ENCODE measurements at places on chromosomes 5 and 9.

GRCh38 chr5:57499262-57500050 is 16.8 kb upstream of the ACTBL2 start:
- peak; percentile 0 for DNase-seq

- no peak for DNase-seq
These were observed 2.9 kb upstream of the TLX3 start for GRCh38 chr5:171306166-171306565.

DNA sequence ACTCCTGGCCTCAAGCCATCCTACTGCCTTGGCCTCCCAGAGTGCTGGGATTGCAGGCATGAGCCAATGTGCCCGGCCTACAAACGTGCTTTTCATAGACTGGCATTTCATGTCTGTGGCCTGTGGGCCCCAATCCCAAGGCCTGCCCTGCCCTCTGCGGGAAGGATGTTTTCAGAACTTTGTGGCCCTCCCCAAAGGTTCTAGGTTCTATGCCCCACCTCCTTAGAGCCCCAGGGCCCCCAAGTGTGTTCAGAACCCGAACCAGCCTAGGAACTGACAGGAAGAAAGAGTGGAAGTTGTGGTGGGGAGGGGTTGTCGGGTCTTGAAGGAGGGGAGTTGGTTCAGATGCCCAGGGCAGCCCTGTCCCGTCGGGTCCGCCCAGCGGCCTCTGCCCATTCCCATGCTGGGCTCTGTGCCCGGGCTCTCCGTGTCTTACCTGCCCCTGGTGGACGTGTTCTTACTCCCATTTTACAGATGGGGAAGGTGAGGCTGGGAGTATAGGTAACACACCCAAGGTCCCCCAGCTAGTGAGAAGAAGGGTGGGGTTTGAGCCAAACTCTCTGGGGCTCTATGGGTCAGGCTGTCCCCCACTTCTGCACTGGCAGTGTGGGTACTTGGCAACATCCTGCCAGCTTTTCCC is 175.8 kb upstream of the IER5L start:
- no peak for DNase-seq

GRCh38 chr9:89603767-89604665 is 796 bp upstream of the GADD45G start:
- DNase-seq = peak; percentile 92

GRCh38 chr5:31887556-31887955 is 248.6 kb downstream of the PDZD2 start:
- DNase-seq = no peak

DNA sequence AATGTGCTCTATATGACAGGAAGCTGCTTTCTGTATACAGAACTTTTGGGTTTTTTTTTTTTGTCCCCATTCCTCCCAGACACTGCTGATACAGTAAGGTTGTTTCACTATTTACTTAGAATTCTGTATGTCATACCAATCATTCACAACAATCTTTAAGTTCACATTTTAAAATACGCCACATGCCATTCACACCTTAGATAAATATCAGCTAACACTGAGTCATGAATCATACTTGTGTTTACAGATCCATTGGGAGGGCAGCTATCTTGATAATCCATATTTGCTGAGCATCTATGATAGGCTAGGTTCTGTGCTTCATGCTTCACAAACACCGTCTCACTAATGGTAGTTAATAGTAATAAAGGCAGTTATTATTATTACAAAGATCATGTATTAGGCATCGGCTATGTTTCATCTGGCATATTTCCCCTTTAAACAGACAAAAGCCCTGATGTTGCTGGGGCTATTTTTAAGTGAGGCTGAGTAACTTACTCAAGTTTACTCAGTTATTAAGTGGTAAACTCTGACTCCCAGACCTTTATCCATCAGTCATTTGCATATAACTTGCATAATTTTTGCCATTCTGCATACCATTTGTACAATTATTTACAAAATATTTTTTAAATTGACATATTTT is 152.2 kb upstream of the HMHB1 start:
- DNase-seq = no peak

DNA sequence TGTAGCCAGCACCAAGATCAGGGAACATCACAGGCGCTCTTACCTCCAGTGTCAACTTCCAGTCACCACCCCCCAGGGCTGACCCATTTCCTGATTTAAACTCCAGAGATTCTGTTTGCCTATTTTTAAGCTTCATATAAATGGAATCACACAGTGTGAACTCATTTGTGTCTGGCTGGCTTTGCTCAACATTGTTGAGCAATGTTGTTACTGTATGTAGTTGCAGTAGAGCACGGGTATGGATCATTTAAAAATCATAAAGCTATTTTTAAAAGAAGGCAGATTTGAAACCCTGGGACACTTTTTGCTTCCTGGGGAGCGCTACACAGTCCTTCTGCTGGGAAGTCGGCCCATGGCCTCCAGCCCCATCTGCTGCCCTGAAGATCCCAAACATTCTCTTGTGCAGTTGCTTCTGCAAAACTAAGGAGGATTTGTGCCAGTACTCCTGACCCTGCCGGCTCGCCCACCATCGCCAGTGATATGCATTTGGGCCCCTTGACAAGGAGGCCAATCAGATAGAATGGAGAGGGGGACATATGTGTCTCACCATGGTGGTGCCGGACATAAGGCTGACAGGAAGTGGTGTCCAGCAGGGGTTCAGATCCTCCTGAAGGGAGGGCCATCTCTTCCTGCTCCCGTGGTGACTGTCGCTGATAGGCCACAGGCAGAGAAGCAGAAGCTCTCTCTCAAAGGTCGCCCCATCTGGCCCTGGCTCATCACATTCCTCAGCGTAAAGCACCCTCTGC is 13.3 kb downstream of the DCANP1 start:
- no peak for DNase-seq

DNA sequence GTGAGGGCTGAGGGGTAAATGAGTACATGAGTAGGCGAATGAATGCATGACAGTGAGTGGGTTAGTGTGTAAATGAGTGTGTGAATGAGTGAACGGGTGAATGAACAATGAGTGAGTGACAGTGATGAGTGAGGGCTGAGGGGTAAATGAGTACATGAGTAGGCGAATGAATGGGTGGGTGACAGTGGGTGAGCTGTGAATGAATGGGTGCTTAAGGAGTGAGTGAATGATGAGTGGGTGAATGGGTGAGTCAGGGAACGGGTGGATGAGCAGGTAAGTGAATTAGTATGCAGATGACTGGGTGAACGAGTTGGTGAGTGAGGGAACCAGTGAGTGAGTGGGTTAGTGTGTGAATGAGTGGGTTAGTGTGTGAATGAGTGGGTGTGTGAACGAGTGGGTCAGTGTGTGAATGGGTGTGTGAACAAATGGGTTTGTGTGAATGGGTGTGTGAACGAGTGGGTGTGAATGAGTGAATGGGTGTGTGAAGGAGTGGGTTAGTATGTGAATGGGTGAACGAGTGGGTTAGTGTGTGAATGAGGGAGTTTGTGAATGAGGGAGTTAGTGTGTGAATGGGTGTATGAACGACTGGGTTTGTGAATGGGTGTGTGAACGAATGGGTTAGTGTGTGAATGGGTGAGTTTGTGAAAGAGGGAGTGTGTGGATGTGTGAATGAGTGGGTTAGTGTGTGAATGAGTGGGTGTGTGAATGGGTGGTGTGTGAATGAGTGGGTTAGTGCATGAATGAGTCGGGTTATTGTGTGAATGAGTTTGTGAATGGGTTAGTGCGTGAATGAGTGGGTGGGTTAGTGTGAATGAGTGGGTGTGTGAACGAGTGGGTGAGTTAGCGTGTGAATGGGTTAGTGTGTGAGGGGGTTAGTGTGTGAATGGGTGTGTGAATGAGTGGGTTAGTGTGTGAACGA is 32.9 kb downstream of the NKD2 start:
- no peak for DNase-seq

GRCh38 chr5:34905564-34905963 is 9.7 kb downstream of the RAD1 start:
- DNase-seq = no peak

GRCh38 chr9:126347093-126347492 is 20.5 kb downstream of the MVB12B start:
- DNase-seq = no peak

- no peak for DNase-seq
These were observed 2.4 kb upstream of the DOCK8 start for GRCh38 chr9:212297-212696.

DNA sequence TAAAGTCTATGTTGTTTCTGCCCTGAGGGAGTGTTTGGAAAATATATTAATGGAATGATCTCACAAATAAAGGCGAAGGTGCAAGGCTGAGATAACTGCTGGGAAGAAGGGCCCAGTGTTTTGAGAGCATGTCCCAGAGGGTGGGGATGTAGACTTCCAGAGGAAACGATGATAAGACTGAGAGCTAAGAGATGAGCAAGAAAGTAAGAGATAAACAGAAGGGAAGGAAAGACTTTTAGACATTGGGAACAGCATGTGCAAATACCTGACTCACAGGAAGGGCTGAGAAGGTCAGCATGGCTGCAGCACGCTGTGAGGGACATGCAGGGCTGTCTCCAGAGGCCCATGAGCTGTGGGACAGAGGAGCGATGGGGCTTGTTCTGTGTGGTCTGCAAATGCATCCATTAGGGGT is 19.9 kb upstream of the ADRB2 start:
- DNase-seq = no peak

DNA sequence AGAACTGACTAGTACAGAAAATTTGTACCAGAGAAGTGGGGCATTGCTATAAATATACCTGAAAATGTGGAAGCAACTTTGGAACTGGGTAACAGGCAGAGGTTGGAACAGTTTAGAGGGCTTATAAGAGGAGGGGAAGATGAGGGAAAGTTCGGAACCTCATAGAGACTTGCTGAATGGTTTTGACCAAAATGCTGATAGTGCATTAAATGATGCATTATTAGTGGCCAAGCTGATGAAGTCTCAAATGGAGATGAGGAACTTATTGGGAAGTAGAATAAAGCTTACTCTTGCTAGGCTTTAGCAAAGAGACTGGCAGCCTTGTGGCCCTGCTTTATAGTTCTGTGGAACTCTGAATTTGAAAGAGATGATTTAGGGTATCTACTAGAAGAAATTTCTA is 189.8 kb downstream of the FGF10 start:
- DNase-seq = no peak

All from NCI-H1092 treated with DMSO at 0.1 percent for 48 hours (cell line).